ENCODE measurements at places on chromosomes 13 and 19. TPM values are rescaled to one million over a fixed set of nuclear protein-coding genes. Genes with fewer than 3 reads are reported as not detected.

The ADM5 gene
- total RNA-seq = 0.66 TPM

The ZSWIM9 gene
- 3.1 TPM for total RNA-seq

The HIPK4 gene
- not detected for total RNA-seq

The PSG11 gene
- total RNA-seq = not detected

The APOC4 gene
- not detected for total RNA-seq

The ZNF440 gene
- total RNA-seq = 17.1 TPM

The CATSPERD gene
- total RNA-seq = not detected

The ZNF878 gene
- not detected for total RNA-seq

The CGB5 gene
- not detected for total RNA-seq

The TLE2 gene
- total RNA-seq = 1.7 TPM
